ENCODE measurements at places on chromosomes 11 and 22.

GRCh38 chr22:17260950-17261349 lies 41.7 kb upstream of the ADA2 start:
- DNase-seq = no peak

- no peak for DNase-seq
Observed at GRCh38 chr11:91133361-91133760, 910.5 kb upstream of the CHORDC1 start.

DNA sequence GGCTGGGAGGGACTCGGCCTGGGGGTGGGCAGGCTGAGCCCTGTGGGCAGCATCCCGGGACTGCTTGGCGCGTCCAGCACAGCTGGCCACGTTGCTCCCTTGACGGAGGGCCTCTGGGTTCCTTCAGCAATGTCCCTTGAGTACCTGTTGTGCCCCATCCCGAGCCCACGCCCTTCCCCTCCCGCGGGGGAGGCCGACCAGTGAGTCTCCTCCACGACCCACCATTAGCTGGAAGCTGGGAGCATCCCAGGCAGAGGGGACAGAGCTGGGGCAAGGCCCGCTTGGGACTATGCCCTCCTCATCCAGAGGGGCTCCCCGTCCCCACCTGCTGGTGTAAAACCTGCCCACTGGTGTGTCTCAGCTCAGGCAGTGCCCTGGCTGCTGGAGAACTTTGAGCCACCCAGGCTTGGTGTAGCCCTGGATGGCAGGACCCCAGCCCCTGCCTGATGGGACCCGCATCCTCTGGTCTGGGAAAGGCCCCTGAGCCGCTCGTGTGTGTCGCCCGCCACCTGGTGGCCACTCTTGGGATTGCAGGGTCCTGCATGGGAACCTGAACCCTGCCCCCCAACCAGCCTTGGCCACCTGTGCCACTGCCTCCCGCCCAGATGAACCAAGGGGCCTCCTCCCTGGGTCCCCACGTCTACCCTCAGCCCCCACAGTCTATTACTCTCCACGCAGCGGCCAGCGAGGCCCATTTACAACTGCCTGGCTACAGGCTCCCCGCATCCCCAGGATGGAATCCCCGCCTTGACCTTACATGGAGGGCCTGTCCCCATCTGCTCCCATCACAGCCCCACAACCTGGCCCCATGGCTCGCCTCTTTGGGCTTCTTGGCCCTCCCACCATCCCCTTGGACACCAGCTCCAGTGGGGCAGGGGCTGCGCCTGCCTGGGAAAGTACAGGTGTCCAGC lies 16.6 kb upstream of the ARHGAP8 start:
- peak; percentile 91 for DNase-seq

DNA sequence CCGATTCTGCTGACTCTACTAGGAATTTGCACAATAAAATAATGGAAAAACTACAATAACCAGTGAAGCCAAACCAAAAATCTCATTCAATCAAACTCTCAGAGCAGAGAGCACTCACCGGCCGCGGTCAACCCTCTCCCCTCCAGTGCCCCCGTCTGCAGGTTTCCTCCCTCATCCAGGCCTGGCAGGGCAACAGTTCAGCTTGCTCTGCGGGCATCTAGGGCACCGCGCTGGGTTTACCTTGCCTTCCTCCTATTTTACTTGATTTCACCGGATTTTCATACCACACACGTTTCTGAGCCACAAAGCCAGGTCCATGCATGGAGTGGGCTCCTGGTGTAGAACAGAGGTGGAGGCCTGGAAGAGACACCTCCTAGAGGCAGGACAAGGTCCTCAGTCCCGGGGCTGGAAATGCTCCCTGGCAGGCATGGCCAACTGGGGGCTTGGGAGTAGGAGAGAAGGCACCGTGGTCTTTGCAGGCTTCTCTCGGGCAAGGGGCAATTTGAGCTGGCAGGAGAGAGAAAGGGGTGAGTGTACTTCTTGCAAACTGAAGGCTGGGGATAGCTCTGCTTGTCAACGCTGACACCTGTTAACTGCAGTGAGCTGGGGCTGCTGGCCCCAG lies 938.4 kb downstream of the BRD1 start:
- no peak for DNase-seq

DNA sequence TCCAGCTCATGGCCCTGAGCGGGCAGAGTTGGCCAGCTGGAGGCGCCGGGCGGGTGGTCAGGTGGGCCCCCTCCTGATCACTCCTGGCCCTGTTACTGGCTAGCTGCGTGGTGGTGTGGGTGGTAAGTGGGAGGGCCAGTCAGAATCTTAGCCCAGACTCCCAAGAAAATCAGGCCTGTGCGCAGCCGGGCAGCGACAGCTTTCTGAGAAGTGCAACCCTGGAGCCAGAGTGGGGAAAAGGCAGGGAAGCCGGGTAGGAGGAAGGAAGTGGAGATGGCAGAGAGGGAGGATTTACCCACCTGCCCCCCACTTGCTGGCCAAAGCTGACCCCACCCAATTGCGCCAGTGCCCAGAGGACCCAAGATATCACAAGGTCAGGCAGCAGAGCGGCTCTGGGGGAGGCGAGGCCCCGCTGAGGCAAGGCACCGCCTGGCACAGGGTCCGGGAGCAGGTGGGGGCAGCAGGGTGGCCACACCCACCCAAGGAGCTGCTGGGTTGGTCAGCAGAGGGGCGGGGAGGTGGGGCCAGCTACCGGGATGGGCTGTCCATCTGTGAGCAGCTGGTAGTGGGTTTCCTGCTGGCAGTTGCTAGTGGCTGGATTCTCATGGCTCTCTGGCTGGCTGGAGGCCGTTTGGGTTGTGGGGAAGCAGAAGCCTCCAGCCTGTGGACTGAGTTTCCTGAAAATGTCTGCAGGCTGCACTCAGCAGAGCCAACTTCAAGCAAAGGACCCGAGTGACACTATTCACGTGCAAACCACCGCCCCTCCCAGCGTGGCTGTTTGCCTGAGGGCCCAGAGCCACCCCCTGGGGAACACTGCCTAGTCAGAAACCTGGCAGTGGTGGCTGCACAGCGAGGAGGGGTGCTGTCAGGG lies 196.4 kb downstream of the IGLL1 start:
- no peak for DNase-seq
